RCC 7860 (cell line): ENCODE measurements at places on chromosomes 2 and 18.

- DNase-seq = peak; percentile 11
Measured at GRCh38 chr2:62292190-62292589, 96.3 kb downstream of the B3GNT2 start.

DNA sequence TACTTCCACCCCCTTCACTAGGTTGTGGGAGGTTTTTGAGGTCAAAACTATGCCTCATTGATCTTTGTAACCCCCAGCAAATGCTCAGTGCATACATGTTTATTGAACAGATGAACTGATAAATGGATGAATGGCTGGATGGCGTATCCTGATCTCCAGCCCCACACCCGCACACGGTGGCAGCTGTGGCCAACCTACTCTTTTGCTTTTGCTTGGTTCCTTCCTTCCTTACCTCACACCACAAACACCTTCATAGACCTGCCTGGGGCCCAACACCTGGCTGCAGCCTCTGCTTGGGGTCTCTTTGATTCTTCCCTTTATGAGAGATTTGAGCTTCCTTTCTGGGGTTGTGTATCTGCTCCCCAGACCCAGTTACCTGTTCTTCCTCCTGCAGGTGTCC is 25.9 kb downstream of the SPP2 start:
- no peak for DNase-seq

- no peak for DNase-seq
Measured at GRCh38 chr18:36269157-36269556, 28.4 kb upstream of the FHOD3 start.

DNA sequence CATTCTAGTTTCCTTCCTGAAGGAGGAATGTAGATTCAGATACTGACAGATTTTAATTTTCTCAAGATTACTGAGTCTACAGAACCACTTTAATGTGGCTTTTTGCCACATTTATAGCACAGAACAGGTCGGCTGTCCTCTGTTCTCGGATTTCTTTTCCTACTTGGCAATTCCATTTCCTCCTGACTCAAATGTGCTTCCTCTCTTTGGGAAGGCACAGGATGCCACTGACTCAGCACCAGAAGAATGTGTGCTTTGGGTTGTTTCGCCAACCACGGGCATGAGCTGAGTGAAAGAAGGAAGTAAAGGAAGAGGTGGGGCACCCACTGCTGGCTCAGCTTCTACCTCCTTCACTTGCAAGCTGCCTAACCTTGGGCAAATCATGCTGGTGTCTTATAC is 970.6 kb upstream of the ACVR2A start:
- peak; percentile 73 for DNase-seq

DNA sequence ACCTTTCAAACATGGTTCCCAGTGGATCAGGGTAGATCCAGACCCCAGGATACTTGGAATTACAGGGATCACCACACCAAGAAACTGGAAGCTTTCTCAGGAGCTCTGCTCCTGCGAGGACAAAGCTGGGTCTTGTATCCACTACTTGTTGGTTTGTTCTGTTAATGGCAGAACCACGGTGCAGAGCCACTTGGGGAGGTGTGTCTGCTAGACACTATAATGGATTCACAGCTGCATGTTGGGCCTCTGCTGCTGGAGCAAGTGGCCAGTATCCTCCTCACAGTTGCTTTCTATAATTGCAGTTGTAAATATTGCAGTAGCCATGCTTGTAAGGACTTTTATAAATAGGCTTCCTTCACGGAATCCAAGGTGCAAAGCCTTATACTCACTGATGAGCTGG is 12.9 kb downstream of the FOSL2 start:
- DNase-seq = no peak

GRCh38 chr18:35470435-35470834 is 27.3 kb downstream of the INO80C start:
- DNase-seq = no peak

- DNase-seq = no peak
Measured at GRCh38 chr18:60502591-60502990, 130.0 kb upstream of the MC4R start.

GRCh38 chr2:170404846-170405245 is 226.9 kb downstream of the MYO3B start:
- DNase-seq = no peak

GRCh38 chr2:26185954-26186770 is 13.3 kb downstream of the GAREM2 start:
- DNase-seq = no peak

GRCh38 chr18:7803956-7804469 is 236.9 kb downstream of the PTPRM start:
- DNase-seq = no peak

GRCh38 chr2:20366672-20367116 is 16.1 kb upstream of the PUM2 start:
- no peak for DNase-seq

DNA sequence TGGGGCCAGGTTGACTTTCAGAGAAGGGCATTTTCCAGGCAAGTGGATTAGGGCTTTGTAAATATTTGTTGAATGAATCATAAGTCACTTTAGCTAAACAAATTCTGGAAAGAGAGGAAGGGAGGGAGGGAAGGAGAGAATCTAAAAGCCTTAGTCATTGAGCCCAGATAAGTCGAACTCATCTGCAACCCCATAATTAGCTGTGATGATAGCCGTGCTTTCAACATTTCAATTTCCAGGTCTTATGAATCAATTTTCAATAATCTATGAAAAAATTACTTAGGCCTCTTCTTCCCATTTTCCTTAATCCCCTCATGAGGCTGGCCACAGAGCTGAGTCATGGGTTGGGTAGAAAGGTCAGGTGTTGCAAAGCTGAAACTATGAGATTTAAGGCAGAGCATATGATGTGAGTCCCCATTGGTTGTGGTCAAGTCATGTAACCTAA is 111.9 kb upstream of the MAPRE2 start:
- DNase-seq = peak; percentile 54
